Thoracic aorta (tissue), 2 donors: ENCODE measurements at places on chromosomes 16 and 17. TPM values are rescaled to one million over a fixed set of nuclear protein-coding genes. Genes with fewer than 3 reads are reported as not detected.

The OTOA gene
- total RNA-seq, result 0.21 TPM

The GNPTG gene
- 67.9 TPM for total RNA-seq

The GSDMA gene
- total RNA-seq, result 1.2 TPM

The NTN1 gene
- total RNA-seq, result 79.0 TPM

The SLC16A13 gene
- total RNA-seq, result 0.56 TPM

The CSH1 gene
- not detected for total RNA-seq

The OSBPL7 gene
- 15.5 TPM for total RNA-seq

The SULT1A1 gene
- total RNA-seq, result 7.0 TPM

The SRL gene
- 1.1 TPM for total RNA-seq

The CES1 gene
- 22.7 TPM for total RNA-seq

The SDR42E1 gene
- 0.41 TPM for total RNA-seq

The HIGD1B gene
- not detected for total RNA-seq

The SRSF1 gene
- total RNA-seq, result 132 TPM

The SLC5A11 gene
- 17.7 TPM for total RNA-seq

The GHDC gene
- 56.1 TPM for total RNA-seq

The TP53TG3F gene
- total RNA-seq, result not detected

The IKZF3 gene
- 5.6 TPM for total RNA-seq

The KRTAP1-5 gene
- not detected for total RNA-seq

The OR3A3 gene
- total RNA-seq, result not detected

The APOBR gene
- total RNA-seq, result 1.1 TPM

The GP1BA gene
- total RNA-seq, result not detected

The TNK1 gene
- total RNA-seq, result 3.7 TPM

The CD79B gene
- total RNA-seq, result 4.3 TPM

The LGALS9B gene
- total RNA-seq, result not detected

The MPP3 gene
- 32.8 TPM for total RNA-seq

The STX8 gene
- total RNA-seq, result 99.8 TPM

The ZG16 gene
- total RNA-seq, result not detected

The KRT32 gene
- total RNA-seq, result not detected

The MYH1 gene
- not detected for total RNA-seq

The GPR139 gene
- total RNA-seq, result not detected

The CCL1 gene
- total RNA-seq, result not detected
